ENCODE measurements at places on chromosomes 5 and 9. TPM values are rescaled to one million over a fixed set of nuclear protein-coding genes. Genes with fewer than 3 reads are reported as not detected.

GRCh38 chr9:89071591-89071990, 80.3 kb downstream of the S1PR3 start:
- H3K27ac ChIP-seq, result no peak overlapping the region
- DNase-seq, result no peak
- peaks cover 4% of the 10 kb centered on the region for H3K4me1 ChIP-seq
- H3K4me3 ChIP-seq, result no peak overlapping the region
- H3K36me3 ChIP-seq, result no peaks in the 10 kb centered on the region
- H3K27me3 ChIP-seq, result no peaks in the 10 kb centered on the region

The FSD1L gene
- total RNA-seq, result 32.5 TPM

GRCh38 chr5:155343468-155343867, 329.9 kb downstream of the KIF4B start:
- H3K27me3 ChIP-seq, result peaks cover 2% of the 10 kb centered on the region
- peaks cover 14% of the 10 kb centered on the region for H3K4me1 ChIP-seq
- no peak overlapping the region for H3K4me3 ChIP-seq
- DNase-seq, result no peak
- H3K36me3 ChIP-seq, result no peaks in the 10 kb centered on the region

- H3K4me1 ChIP-seq, result peaks cover 3% of the 10 kb centered on the region
- no peak for DNase-seq
- no peaks in the 10 kb centered on the region for H3K27me3 ChIP-seq
- H3K4me3 ChIP-seq, result no peak overlapping the region
These were observed 41.8 kb downstream of the LMNB1 start for GRCh38 chr5:126818736-126819135.

- H3K27me3 ChIP-seq, result peaks cover 3% of the 10 kb centered on the region
- H3K4me1 ChIP-seq, result no peaks in the 10 kb centered on the region
- H3K27ac ChIP-seq, result no peak overlapping the region
- H3K36me3 ChIP-seq, result no peaks in the 10 kb centered on the region
These were observed 6.6 kb downstream of the DPP7 start for GRCh38 chr9:137107982-137108381.

GRCh38 chr5:158511454-158511853, 588.3 kb downstream of the EBF1 start:
- no peak for DNase-seq
- no peak overlapping the region for H3K4me3 ChIP-seq
- no peak overlapping the region for H3K27ac ChIP-seq
- H3K4me1 ChIP-seq, result no peaks in the 10 kb centered on the region

DNA sequence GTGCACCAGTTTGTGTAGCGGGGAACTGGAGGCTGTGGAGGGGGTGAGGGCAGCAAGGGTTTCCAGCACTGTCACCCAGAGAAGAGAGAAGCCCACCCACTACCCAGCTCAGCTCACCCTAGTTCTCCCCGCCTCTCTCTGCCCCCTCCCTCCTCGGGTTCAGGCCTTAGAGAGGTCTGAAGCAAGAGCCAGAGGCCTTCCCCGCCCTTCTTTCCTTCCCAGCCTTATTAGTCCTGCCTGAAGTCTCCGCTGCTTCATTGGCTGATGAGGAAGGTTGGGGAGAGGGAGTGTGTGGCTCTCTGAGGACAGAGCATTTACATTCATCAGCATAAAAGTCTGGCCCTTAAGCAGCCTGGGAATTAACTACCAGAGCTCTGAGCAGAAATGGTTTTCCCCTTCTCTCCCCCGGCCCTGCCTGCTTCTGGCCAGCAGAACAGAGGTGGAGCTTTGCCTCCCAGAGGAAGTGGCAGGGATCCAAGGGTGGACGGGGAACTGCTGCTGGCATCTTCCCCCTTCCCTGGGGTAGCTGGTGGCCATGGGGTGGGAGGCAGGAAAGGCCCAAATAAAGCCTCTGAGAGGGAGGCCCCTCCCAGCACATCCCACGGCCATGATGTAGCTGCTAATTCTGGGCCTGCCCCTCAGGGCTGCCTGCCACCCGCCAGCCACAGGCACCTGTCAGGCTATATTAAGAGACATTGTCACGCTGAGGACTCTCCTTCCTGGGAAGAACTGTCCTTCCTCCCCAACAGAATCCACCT, 4.1 kb downstream of the DNAJB5 start:
- peaks cover 18% of the 10 kb centered on the region for H3K36me3 ChIP-seq
- peak overlapping the region; percentile 92 for H3K27ac ChIP-seq
- H3K4me3 ChIP-seq, result peak overlapping the region; percentile 86
- DNase-seq, result peak; percentile 37

All from glutamatergic neuron (in vitro differentiated cells).